ENCODE measurements at places on chromosomes 1 and 21.

GRCh38 chr1:20028125-20028524 is 41.9 kb upstream of the PLA2G5 start:
- DNase-seq = no peak

DNA sequence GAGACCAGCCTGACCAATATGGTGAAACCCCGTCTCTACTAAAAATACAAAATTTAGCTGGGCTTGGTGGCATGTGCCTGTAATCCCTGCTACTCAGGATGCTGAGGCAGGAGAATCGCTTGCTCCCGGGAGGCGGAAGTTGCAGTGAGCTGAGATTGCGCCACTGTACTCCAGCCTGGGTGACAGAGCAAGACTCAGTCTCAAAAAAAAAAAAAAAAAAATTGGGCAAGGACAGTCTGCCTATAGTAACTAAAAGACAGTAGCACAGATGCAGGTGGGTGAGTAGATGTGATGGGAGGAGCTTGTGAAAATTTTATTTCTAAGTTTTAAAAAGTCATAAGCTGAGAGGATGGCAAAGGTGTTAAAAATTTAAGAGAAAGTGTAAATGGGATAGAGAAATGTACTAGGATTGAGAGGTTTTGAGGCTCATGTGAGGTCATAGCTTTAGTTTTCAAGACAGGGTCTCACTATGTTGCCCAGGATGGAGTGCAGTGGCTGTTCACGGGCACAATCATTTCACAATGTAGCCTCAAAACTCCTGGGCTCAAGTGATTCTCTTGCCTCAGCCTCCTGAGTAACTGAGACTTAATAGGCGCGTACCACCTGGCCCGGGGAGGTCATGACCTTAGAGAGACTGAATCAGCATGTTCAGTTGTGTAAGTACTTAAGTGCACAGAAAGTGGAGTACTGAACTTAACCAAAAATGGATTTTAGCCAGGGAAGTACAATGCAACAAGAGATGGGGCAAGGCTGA is 33.7 kb downstream of the PTP4A2 start:
- DNase-seq = no peak

DNA sequence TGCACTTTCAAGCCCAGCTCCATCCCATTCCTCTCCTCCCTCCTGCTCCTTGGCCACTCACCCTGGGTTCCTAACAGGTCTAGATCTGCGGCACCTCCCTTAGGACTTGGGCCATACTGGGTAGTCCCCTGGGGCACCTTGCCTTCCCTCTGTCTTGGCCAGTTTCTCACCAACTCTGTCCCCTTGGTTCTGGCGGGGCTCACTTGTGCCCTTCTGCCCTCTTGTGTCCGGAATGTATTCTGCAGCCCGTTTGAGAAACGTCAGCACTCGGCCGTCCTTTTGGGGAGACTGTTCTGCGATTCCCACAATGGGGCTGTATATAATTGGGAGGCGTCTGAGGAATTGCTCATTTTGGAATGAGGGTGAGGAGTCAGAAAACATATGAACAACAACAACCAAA is 162.4 kb downstream of the ZSCAN20 start:
- no peak for DNase-seq

DNA sequence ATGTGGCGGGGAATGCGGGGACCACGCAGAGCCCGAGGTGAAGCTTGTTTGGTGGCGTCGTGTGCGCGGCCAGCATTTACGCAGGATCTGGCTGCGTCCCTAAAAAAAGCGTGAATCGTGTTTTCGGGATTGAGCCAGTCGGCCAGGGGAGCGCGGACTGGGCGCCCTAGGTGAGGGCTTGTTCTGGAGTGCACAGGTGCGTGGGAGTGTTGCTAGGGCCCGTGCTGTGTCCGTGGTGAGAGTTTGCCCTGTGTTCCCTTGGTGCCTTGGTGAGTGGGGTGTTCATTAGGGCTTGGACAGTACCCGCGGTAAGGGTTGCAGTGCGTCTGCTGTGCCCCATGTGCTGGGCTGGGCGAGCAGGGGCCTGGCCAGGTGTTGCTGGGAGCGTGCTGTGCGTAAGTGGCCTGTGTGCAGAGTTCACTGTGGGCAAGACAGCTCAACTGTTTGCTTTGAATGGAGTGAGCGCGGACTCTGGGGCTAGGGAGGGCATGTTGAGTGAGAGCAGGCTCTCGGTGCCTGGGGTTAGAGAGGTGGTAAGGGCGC is 673 bp downstream of the CD46 start:
- DNase-seq = no peak

DNA sequence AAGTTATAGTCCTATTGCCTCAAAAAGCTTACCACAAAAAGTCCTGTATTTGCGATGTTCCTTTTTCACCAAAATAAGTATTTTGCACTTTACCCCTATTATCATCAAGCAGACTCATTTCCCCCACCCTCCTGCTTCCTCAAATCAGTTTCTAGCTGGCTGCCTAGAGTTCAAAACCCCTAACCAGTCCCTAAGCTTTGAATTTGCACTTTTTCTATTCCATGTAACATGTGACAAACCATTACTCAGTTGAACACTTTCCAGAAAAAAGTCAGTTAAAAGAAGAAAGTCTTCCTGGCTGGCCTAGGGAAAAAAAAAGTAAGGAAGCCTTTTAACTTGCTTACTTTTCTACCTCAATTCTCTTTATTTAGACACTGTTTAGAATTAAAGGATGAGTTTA is 8.2 kb downstream of the CEP170 start:
- DNase-seq = no peak

- no peak for DNase-seq
These were observed 220.3 kb upstream of the NFIA start for GRCh38 chr1:60861961-60862567.

GRCh38 chr1:104125970-104126369 is 376.3 kb downstream of the AMY1C start:
- no peak for DNase-seq

GRCh38 chr1:12601700-12602658 is 16.0 kb downstream of the DHRS3 start:
- no peak for DNase-seq

- DNase-seq = no peak
These were observed 17.3 kb upstream of the TNFSF4 start for GRCh38 chr1:173224280-173224892.

DNA sequence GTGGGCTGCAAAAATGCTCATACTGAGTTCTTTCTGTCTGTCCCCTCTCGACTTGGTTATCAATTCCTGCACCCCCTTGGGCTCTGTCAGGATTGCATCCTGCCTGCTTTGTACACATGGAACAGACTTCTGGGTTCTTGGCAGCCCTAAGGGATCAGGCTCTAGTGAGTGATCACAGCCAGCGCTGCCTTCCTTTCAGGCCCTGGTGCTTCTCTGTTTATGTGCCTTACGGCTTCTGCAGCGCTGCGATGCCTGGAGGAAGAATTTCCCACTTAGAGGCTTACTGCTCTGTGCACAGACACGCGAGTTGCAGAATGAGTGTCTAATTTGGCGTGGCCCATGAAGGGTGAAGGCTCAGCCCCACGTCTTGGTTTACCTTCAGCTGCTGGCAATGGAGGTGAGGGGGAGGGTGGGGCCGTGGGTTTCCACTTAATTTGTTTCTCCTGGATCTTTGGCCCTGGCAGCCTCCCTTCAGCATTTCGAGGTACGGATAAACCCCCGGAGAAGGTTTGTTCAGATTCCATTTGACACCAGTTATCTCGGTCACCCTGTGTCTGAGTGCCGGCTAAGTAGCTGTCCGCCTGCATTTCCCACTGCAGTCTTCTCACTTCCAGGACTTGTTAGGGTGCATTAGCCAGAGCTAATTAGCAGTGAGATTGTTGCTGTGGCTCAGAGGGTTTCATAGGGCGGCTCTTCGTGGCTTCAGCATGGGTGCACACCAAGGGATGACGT is 227.3 kb downstream of the DYRK1A start:
- DNase-seq = no peak

GRCh38 chr1:92192246-92192645 is 25.5 kb upstream of the C1orf146 start:
- DNase-seq = no peak

DNA sequence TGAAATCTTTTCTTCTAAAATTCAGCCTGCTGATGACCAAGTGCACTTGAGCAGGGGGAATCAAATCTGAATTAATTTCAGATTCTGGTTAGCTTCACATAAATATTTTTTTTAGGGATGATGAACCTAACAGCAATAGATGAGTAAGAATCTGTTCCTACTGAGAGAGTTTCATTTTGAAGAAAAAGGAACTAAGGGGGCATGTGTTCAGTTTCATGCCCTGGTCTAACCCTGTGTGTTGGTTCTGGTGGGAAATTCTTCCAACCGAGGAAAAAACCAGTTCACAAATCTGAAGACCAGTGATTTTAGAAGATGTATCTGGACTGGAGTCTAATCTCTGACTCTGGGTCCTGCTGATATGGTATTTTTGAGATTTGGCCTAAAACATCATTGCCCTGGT is 13.7 kb downstream of the SELL start:
- DNase-seq = no peak

- DNase-seq = no peak
These were observed 19.3 kb upstream of the FOXO6 start for GRCh38 chr1:41341772-41342562.

DNA sequence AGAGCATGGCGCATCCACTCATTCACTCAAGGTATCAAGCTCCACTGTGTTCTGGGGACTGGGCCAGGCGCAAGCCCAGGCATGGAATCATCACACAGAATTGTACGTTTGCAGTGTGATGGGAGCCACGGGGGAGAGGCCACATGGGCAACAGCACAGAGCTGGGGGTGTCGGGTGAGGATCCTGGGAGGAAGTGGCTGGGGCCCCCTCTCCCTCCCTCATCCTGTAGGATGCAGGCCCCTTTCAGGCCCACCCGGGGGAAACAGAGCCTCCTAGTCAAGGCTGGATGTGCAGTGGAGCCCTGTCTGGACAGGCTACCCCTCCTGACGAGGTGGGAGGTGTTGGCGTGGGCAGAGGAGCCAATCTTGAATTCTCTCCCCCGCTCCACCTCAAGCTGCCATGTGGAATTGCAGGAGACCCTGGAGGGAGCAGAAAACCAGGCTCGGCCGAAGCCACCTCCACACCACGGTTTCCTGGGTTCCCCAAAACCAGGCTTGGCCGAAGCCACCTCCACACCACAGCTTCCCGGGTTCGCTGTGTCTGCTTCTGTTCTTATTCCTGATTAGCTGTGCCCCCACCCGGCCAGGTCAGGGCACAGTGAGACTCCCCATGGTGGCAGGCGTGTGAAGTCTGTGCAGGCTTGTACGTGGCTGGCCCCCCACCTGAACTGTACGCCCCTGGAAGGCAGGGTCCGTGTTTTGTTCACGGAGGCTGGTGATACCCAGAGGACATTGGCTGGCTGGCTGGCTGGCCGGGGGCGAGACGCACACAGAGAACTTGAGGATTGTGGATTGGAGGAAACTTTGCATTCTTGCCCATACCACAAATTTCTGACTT is 4.2 kb upstream of the C1orf174 start:
- no peak for DNase-seq

DNA sequence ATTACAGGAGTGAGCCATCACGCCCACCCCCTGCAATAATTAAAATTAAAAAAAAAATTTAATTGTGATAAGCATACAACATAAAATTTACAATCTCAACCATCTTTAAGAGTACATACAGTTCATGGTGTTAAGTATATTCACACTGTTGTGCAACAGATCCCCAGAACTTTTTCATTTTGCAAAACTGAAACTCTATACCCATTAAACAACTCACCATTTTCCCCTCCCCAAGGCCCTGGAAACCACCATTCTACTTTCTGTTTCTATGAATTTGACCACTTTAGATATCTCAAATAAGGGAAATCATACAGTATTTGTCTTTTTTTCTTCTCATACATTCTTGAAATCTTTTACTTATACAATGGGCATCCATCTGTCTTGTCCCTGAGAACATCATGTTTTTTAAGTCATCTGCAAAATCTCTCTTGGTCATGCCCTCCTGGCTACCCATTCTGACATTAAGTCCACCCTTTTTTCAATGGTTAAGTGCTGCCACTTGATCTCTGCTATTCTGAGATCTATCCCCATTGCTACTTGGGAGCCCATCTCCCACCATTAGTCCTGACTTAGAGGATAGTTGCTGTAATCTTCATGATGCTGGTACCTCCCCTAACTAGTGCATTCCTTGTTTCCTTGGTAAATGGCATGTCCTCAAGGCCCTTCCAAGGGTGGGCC is 39.4 kb upstream of the ZFYVE9 start:
- no peak for DNase-seq

DNA sequence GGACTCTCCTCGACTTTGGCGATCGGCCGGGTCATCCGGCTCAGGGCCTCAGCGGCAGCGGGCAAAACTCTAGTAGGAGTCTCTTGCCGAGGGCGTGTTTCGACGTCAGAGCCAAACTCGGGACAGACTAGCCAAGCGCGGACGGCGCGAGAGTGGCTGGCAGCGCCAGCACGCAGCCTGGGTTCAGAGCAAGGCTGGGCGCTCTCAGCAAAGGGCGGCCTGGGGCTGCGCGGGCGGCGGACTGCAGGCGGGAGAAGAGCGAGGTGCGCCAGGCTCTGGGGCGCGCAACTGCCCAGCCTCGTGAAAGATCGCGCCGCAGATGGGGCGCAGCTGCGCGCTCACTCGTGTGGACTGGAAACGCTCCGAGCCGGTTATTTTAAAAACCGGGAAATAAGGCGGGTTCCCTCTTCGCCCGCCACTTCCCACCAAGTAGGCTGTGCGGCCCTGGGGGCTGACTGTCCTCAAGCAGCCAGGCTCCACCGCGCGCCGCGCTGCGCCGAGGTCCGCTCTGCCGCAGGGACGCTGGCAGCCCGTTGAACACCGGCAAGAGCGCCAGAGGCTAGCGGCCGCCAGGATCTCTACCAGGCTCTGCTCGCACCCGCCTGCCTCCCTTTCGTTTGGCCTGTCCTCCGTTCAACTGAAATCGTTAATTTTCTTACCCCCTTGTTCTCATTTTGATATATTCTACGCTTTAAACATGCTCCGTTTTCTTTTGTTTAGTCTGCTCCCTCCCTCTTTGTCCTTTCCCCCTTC is 2.4 kb downstream of the ALX3 start:
- no peak for DNase-seq

DNA sequence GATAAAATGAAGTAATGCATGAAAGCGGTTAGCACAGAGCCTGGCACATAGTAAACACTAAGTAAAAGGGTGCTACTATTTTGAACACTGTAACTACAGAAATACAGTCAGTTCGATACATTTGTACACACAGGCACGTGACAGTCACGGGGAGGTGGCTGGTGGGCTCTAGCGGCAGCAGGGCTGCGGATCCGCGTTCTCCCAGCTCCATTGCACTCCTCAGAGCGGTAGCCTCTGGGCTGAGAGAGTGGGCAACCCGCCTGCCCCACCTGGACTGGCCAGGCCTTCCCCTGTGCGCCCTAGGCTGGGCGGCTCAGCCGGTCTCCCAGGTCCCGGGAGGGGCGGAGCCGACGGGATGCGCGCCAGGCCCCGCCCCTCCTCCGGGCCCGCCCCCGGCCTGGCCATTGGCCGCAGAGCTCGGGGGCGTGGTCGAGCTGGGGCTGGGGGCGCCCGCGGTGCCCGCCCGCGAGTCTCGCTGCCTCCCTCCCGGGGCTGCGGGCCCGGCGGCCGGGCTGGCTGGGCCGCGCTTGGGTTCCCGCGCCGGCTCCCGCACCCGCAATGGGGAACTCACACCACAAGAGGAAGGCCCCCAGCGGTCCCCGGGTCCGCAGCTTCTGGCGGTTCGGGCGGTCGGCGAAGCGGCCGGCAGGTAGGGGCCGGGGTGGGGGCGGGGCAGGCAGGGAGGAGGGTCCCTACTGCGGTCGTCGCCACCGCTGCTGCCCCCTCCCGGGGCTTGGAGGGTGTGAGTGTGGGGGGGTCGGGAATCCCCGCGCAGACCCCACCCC is 51.2 kb upstream of the SYNC start:
- DNase-seq = peak; percentile 21
